Mesothelial cell of epicardium (in vitro differentiated cells): ENCODE measurements at places on chromosomes 13 and 19.

DNA sequence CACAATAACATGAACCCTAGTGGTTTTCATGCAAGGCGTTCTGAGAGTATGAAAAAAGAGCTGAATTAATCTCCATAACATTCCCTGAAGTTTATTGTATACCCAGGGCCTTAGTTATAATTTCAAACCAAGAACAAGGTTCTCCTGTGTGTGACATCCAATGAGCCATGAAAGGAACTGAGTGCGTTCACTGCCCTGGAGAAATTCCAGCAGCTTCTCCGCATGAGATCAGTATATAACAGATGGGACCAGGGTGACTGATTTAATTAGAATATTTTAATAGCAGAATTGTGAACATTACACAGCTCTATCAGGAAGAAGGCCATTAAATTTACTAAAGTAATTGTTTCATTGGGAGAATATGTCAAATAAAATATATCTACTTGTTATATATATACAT, 1190.5 kb upstream of the SLC10A2 start:
- DNase-seq: no peak

- DNase-seq: no peak
Measured at GRCh38 chr19:57720878-57721277, 6.5 kb downstream of the ZNF671 start.

- no peak for DNase-seq
Measured at GRCh38 chr13:33381906-33382305, 96.4 kb upstream of the STARD13 start.

GRCh38 chr19:1355568-1356507, 27.9 kb upstream of the NDUFS7 start:
- DNase-seq: no peak

DNA sequence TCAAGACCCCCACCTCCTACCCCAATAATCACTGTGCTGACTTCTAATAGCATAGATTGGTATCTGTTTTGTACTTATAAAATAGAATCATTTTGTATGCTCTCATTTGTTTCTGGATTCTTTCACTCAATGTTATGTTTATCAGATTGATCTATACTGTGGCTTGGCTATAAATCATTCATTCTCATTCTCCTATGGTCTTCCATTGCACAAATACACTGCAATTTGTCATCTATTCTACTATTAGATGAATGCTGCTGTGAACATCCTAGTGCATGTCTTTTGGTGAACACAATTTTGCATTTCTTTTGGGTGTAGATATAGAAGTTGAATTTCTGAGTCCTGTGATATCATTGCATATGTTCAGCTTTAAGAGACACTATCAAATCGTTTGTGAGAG, 94.8 kb upstream of the AKAP11 start:
- no peak for DNase-seq

GRCh38 chr13:56718791-56719190, 421.9 kb upstream of the PRR20A start:
- no peak for DNase-seq

GRCh38 chr13:30690282-30691188, 44.8 kb upstream of the ALOX5AP start:
- no peak for DNase-seq

DNA sequence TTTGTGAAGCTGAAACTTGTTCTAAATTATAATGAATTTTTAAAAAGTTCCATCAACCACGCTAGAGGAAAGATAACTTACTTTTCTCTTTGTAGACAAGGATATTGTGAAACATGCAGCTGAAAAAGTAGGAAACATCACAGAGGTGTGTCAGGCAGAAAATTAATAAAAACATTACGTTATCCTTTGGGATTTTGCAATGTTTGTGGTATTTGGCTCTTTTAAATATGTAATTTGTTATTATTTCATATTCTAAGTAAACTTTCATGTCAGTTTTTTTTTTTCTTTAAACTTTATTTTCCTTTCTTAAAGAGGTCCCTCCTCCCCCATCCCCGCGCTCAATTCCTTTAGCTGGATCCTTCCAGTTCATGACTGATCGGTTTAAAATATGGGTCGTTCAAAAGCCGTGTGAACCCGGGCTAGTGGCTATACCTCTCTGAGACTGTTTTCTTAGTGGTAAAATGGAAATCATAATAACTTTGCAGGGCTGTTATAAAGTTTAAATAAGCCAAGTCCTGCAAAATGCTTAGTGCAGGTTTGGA, 740 bp upstream of the CCDC61 start:
- DNase-seq: no peak

GRCh38 chr13:33087790-33088189, 71.6 kb downstream of the KL start:
- DNase-seq: no peak

GRCh38 chr13:73970421-73971055, 163.7 kb downstream of the KLF12 start:
- DNase-seq: no peak

DNA sequence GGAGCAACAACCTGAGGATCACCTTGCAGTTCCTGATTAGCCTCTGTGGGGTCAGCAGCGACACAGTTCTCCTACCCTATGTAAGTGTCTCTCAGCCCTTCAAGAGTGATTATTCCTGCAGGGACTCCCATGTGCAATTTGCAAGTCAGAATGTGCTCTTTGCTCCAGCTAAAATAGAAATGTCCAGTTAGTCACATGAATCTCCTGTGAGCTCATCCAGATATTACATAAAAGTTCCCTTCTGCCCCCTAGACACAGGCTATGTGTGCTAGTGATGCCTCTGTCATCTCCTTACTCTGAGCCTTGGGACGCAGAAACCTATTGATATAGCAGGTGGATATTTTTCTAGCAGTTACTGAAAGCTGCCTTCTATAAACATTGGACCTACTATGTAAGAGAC, 105.5 kb downstream of the ZAR1L start:
- no peak for DNase-seq

GRCh38 chr13:50277127-50277526, 261.9 kb downstream of the KCNRG start:
- DNase-seq: no peak

GRCh38 chr13:27678306-27679040, 56.8 kb downstream of the POLR1D start:
- no peak for DNase-seq

DNA sequence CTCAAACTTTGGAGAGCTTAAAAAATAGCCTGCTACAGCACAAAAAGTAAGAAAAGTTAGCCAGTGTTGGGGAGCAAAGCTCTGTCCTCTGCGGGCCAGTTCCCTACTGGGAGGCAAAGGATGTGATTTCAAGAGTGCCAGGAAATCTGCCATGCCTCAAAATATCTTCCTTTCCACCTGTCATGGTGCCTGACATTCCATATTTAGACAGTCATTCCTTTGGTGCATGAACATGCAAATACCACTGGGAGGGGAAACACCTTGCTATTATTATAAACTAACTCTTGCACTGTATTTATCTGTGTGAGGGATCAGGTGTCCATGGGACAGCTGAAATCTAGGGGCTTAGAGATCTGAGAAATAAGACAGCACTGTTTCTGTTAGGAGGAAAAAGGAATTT, 10.3 kb downstream of the FREM2 start:
- no peak for DNase-seq

DNA sequence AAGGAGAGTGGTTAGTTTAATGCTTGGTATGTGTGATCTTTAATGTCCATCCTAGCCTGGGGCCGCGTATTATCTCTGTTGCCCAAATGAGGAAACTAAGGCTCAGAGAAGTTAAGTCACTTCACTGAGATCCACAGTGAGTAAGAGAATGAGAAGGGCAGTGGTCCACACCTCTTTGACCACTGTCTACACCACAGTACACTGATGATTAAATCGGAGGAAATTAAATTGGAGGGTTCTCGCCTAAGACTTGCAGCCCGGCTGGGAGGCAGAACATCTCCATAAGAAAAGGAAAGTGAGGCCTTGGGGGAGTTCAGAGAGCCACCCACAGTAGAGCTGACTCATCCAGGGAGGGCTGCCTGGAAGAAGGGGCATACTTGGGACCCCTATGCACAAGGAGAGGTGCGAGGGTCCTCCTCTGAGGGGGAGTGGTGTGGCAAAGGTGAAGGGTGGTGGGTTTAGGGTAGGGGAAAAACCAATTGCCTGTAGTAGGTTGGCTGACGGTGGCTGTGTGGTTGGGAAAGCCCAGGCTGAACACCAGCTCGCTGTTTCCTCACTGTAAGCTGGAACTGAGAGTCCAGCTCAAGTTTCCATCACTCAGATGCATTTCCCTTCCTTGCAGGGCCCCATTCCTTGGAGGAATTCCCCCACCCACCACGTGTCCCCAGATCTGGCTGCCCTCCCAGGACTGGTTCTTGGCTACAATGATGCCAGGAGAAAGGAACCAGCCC, 15.0 kb upstream of the DHRS12 start:
- no peak for DNase-seq

DNA sequence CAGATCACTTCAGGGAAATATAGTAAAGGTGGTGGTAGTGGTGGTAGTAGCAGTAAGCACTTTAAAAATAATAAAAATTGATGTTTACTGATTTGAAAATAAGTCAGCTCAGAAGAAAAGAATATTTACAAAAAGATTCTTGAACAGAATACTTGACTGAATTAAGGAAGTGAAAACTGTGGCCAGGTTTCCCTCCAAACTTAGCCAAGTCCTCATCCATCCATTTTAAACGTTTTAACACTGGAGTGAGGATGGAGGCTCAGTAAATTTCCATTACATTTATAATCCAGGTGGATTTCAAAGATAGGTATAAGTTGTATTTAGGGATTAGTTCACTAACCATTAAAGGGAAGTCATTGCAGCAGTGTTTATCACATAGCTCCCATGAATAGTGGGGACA, 221.5 kb downstream of the RGCC start:
- DNase-seq: no peak

DNA sequence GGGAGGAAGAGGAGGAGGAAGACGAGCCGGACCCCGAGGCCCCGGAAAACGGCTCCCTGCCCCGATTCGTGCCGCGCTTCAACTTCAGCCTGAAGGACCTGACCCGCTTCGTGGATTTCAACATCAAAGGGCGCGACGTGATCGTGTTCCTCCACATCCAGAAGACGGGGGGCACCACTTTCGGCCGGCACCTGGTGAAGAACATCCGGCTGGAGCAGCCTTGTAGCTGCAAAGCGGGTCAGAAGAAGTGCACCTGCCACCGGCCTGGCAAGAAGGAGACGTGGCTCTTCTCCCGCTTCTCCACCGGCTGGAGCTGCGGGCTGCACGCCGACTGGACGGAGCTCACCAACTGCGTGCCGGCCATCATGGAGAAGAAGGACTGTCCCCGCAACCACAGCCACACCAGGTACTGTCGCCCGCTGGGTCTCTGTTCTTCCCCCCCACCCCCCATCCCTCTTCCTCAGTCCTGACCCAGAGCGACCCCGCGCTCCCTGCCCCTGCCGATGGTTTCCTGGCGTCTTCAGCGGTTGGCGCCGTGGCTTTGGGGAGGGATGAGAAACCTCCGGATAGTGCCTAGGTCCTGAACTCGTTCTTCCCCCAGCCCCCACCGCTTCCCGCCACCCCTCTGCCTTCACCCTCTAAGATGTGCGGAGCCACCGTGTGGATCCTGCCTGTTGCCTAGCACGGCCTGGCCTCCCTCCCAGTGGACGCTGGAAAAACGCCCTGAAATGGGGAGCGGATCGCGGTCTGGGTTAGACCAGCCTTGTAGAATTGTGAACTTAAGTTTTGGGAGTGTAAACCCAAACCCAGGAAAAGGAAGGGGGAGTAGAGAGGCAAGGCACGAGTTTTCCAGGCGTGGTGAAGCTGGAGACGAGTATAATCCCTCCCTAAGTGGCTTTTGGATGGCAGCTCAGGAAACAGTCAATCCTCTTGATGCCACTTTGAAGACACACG, 1.5 kb downstream of the HS6ST3 start:
- DNase-seq: no peak

- no peak for DNase-seq
Measured at GRCh38 chr19:2552859-2553258, 76.9 kb downstream of the GADD45B start.

DNA sequence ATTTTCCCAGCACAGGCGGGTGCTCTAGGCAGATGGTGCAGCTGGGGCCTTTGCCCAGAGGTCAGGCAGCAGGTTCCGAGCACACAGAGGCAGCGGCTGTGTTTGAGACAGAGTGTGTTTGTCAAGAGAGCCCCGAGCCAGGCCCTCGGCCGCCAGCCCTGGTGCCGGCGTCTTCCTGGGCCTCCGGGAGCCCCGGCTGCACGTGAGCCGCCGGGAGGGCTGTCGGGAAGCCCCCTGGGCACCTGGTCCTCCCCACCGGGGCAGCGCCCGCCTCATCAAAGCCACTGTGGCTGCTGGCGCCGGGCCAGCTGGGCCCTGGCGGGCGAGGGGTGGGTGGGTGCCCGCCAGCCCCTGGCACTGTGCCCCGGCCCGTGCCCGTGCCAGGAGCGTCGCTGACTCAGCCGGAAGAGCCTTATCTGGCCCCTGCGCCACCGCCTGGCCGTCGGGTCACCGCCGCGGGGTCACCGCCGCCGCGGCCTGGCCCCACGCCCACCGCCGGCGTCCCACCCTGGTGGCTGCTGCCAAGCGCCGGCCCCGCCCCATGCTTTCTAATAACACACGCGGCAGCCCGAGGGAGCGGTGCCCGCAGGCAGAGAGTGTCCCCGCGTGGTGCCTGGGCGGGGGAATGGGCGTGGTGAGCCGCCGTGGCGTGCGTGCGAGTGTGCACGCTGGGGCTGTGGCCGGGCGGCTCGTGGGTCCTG, 14.9 kb downstream of the ARID3A start:
- no peak for DNase-seq

DNA sequence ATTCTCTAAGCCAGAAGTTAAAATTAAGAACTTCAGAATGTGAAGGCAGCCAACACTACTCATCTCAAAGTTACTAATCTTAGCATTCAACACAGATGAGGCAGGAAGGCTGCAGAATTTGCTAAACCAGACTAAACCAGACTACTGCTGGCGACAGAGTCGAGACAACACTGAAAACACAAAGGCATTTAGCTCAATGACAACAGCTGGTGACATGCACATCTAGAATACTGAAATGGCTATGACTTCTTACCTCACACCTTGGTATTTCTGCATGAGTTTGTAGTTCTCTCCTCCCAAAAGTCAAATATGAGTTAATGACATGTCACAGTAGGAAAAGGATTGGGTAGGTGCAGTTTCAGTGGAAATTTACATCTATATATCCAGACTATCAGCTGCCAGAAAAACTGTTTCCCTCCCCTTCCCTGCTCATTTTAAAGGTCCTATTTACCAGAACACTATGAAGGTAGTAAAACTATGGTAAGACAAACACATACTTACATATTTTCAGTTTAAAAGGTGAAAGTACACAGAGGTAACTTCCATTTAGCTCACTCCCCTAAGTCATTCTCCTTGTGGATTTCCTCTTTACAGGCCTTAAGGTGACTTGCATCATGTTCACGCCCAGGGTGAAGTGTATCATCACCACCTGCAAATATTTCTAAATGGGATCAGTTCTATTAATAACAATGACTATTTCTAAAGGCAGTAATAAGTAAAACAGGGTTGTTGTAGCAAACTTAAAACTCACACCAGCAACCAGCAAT, 21.4 kb downstream of the FOXO1 start:
- DNase-seq: no peak

- no peak for DNase-seq
Measured at GRCh38 chr13:109840201-109840892, 54.0 kb upstream of the IRS2 start.

DNA sequence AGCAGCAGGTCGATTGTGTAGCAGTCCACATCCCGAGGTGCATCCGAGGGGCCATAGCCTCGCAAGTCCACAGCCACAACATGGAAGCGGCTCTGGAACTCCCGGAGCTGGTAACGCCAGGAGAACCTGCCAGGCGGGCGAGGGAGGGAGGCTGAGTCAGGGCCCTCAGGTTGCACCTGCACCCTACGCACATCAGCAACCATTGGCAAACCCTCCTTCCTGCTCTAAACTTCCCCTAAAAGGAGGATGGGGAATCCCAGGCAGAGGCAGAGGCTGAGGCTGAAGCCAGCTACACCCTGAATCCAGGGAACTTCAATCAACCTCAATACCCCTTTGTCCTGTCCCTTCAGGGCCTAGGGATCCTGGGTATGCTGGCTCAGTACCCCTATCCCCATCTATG, 977 bp downstream of the EPHX3 start:
- DNase-seq: no peak

- no peak for DNase-seq
Measured at GRCh38 chr19:40616941-40617340, 15.8 kb downstream of the LTBP4 start.
